Osteocyte (in vitro differentiated cells): ENCODE measurements at places on chromosomes 12 and 14. TPM values are rescaled to one million over a fixed set of nuclear protein-coding genes. Genes with fewer than 3 reads are reported as not detected.

GRCh38 chr12:108865169-108865568 lies 7.8 kb upstream of the SSH1 start:
- no peak for DNase-seq

GRCh38 chr12:32757157-32757556 lies 1.5 kb upstream of the YARS2 start:
- no peak for DNase-seq

The TSPAN19 gene
- not detected in 2 replicates for total RNA-seq

GRCh38 chr14:24940213-24940783 lies 109.6 kb downstream of the STXBP6 start:
- DNase-seq = no peak

- DNase-seq = no peak
Measured at GRCh38 chr14:87483271-87484260, 509.4 kb downstream of the GALC start.

- peak; percentile 95 for DNase-seq
Measured at GRCh38 chr12:55728939-55729818, at the start of gene CD63. TSS of gene CD63 (minus strand) at chr12:55729009. CDS start at chr12:55728341, 668 bp downstream.

GRCh38 chr12:25995906-25996305 lies 37.4 kb downstream of the RASSF8 start:
- DNase-seq = no peak

The SHMT2 gene
- 263 and 290 TPM in 2 replicates for total RNA-seq

- no peak for DNase-seq
Measured at GRCh38 chr12:83027021-83027723, 340.5 kb downstream of the TMTC2 start.

- no peak for DNase-seq
Measured at GRCh38 chr14:104771918-104772706, 19.2 kb downstream of the SIVA1 start.

- DNase-seq = no peak
Measured at GRCh38 chr12:104653730-104654664, 197.2 kb downstream of the CHST11 start.

GRCh38 chr12:102504280-102504679 lies 23.9 kb upstream of the IGF1 start:
- no peak for DNase-seq

GRCh38 chr12:25970916-25971653 lies 12.6 kb downstream of the RASSF8 start:
- DNase-seq = no peak

DNA sequence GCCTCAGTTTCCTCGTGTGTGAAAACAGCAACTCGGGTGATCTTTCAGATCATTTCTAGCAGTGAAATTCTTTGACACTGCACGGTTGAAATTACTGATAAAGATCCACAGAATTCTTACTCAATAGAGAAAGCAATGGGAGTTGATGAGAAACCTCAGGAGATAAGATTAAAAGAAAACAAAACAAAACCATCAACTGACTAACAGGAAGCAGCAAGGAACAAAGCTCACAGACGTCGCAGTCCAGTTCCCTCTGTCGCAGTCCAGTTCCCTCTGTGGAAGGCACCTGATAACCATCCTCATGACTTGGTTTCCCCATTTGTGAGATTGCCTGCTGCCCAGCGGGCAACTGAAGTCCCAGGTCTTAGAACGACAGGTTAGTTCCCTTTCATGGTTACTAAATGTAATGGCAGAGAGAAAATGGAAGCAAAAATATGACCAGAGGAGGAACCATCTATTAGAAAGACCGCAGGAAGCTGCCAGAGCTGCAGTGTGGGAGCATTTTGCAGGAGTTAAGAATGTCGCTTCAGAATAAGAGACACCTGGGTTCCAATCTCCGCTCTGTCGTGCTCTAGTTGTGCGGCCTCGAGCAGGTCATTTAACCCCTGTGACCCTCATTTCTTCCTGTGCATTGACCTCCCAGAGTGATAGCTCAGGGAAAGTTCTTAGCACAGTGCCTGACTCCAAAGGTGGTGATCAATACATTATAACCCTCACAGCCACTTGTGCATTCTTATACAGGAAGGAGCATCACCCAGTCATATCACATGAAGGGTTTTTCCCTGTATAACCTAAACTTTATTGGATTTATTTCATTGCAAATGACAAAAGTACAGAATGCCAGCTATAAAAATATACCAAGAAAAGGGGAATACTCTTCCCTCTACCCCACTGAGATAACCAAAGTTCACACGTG lies 5.1 kb upstream of the MED13L start:
- no peak for DNase-seq

The ZNF10 gene
- total RNA-seq = 17.3 and 18.4 TPM in 2 replicates

The CCDC175 gene
- not detected in 2 replicates for total RNA-seq

GRCh38 chr12:132023658-132024057 lies 73.9 kb downstream of the EP400 start:
- DNase-seq = no peak
